ENCODE measurements at places on chromosomes 2 and 18. TPM values are rescaled to one million over a fixed set of nuclear protein-coding genes. Genes with fewer than 3 reads are reported as not detected.

DNA sequence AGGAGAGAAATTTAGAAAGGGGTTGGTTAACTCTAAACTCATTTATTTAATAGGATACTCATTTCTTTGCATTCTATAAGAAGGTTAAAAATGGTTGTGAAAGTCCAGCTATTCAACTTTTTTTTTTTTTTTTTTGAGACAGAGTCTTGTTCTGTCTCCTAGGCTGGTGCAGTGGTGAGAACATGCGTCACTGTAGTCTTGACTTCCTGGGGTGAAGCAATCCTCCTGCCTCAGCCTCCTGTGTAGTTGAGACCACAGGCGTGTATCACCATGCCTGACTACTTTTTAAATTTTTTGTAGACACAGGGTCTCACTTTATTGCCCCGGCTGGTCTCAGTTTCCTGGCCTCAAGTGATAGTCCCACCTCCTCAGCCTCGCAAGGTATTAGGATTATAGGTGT lies 11.9 kb downstream of the ELP2 start:
- no peak for DNase-seq

The OTX1 gene
- total RNA-seq, result not detected

The MGAT4A gene
- 44.6 TPM for total RNA-seq

The DOK6 gene
- total RNA-seq, result not detected

The IL36A gene
- 0.34 TPM for total RNA-seq

The NPPC gene
- total RNA-seq, result 0.41 TPM

Data from activated T-helper 2 cell treated with anti-CD3 and anti-CD28 coated beads, Interferon-gamma antibody, Interleukin-2, Interleukin-4, amounts not matched to agents 10 μg/mL and 5 μg/mL and 100 μg/mL, durations not matched to agents 14 hours and 24 hours and 36 hours (primary cell).